CD4-positive, alpha-beta memory T cell (primary cell): ENCODE measurements at places on chromosomes 5 and 9. TPM values are rescaled to one million over a fixed set of nuclear protein-coding genes. Genes with fewer than 3 reads are reported as not detected.
A peak's percentile ranks its signal among the peaks of the same experiment; 100 is the strongest.

- no peaks in the 10 kb centered on the region for H3K27me3 ChIP-seq
- no peak overlapping the region for H3K27ac ChIP-seq
- H3K4me3 ChIP-seq = no peak overlapping the region
- no peaks in the 10 kb centered on the region for H3K36me3 ChIP-seq
These were observed 151.1 kb upstream of the ERCC6L2 start for GRCh38 chr9:95724253-95724991.

- no peaks in the 10 kb centered on the region for H3K27me3 ChIP-seq
- no peak for DNase-seq
- no peak overlapping the region for H3K27ac ChIP-seq
- no peaks in the 10 kb centered on the region for H3K36me3 ChIP-seq
These were observed 11.1 kb upstream of the IFNA5 start for GRCh38 chr9:21316032-21316842.

DNA sequence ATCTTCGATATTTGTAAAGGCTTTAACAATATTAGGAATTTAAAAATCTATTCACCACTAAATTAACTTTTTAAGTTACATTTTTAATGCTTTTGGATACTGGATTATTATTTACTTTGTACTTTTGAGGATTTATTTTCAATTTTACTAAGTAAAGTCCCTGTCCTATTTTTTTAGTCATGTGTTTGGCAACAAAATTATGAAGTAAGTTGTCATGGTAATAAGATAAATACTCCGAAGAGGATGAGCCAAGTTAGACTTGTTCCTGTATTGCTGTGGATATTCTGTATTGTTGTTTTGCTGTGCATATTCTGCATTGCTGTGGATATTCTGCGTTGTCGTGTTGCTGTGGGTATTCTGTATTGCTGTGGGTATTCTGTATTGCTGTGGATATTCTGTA, 210.1 kb downstream of the MTRR start:
- DNase-seq = no peak
- no peak overlapping the region for H3K27ac ChIP-seq
- H3K36me3 ChIP-seq = no peaks in the 10 kb centered on the region
- H3K4me3 ChIP-seq = no peak overlapping the region

CDH9 gene
- total RNA-seq = not detected

INSL6 gene
- total RNA-seq = not detected

DNA sequence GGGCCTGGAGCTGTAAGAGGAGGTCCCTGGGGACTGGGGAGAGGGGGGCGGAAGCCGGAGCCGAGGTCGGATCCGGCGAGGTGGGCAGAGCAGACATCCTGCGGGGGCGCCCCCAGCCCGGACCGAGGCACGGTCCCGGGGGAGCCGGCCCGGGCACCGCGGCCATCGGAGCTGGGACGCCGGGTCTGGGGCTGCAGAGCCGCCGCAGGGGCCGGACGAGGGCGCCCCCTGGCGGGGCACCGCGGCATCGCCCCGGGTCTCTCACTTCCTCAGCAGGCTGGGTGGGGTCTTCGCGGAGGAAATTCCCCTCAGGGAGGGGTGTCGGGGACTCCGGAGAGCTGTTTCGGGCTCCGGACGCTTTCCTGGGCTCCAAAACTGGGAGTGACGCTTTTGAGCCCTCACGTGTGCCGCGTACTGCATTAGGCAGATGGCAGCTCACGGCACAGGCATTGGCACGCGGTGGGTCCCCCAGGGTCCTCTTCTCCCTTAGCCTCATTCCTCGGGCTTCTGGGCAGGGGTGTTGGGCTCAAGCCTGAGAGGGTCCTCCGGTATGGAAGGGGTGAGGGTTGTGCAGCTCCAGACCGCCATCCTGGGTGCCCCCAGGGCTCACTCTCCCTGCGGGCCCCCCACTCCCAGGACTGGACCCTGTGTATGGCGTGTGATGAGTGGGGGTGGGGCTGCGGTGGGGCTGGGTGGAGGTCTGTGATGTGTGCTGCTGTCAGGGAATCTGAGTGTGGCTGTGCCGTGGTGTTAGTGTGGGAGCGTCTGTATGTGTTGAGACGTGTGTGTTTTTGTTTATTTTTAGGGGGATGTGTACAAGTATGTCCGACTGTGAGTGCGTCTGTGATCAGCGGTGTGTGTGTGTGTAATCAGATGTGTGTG, 29.6 kb downstream of the LHX2 start:
- H3K4me1 ChIP-seq = peaks cover 6% of the 10 kb centered on the region
- H3K36me3 ChIP-seq = no peaks in the 10 kb centered on the region
- H3K27ac ChIP-seq = no peak overlapping the region
- no peak overlapping the region for H3K4me3 ChIP-seq

SPATA31D4 gene
- total RNA-seq = not detected

CKMT2 gene
- not detected for total RNA-seq

DNA sequence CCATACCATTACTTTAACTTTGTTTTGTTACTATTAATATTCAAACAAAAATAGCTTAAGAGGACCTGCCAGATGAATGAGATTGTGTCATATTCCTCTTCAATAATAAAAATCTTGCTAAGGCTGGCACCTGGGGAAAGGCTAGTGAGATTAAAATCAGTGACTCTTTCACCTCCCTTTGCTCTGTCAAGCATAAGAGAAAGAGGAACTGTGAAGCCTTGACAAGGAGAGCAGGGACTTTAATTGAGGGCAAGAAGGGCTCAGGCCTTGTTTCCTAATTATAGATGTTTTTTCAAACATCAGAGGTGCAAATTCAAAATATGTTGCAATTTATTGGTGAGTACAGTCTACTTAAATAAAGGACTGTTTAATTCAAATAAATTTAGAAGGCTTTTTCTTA, 91.7 kb downstream of the SPATA31D1 start:
- no peaks in the 10 kb centered on the region for H3K4me1 ChIP-seq
- no peak overlapping the region for H3K27ac ChIP-seq
- no peaks in the 10 kb centered on the region for H3K36me3 ChIP-seq
- no peaks in the 10 kb centered on the region for H3K27me3 ChIP-seq
- DNase-seq = no peak
- H3K4me3 ChIP-seq = no peak overlapping the region

- no peak for DNase-seq
- H3K4me1 ChIP-seq = no peaks in the 10 kb centered on the region
- no peaks in the 10 kb centered on the region for H3K27me3 ChIP-seq
- H3K36me3 ChIP-seq = no peaks in the 10 kb centered on the region
These were observed 155.2 kb downstream of the MEF2C start for GRCh38 chr5:88727705-88728313.

ESM1 gene
- 1.5 TPM for total RNA-seq

GRCh38 chr9:127664324-127664677, 42.5 kb upstream of the CFAP157 start:
- no peak overlapping the region for H3K27ac ChIP-seq
- no peaks in the 10 kb centered on the region for H3K27me3 ChIP-seq
- no peaks in the 10 kb centered on the region for H3K4me1 ChIP-seq
- no peaks in the 10 kb centered on the region for H3K36me3 ChIP-seq

MRRF gene
- 26.8 TPM for total RNA-seq

- no peaks in the 10 kb centered on the region for H3K27me3 ChIP-seq
- peaks cover 23% of the 10 kb centered on the region for H3K4me1 ChIP-seq
- H3K4me3 ChIP-seq = no peak overlapping the region
- no peak overlapping the region for H3K27ac ChIP-seq
These were observed 1.1 kb downstream of the SPEF2 start for GRCh38 chr5:35618781-35619180.

- peak overlapping the region; percentile 44 for H3K4me3 ChIP-seq
- peak overlapping the region; percentile 7 for H3K27ac ChIP-seq
- DNase-seq = peak; percentile 55
- H3K4me1 ChIP-seq = peaks cover 34% of the 10 kb centered on the region
These were observed 81.9 kb upstream of the FREM1 start for GRCh38 chr9:14992081-14992480.

DNA sequence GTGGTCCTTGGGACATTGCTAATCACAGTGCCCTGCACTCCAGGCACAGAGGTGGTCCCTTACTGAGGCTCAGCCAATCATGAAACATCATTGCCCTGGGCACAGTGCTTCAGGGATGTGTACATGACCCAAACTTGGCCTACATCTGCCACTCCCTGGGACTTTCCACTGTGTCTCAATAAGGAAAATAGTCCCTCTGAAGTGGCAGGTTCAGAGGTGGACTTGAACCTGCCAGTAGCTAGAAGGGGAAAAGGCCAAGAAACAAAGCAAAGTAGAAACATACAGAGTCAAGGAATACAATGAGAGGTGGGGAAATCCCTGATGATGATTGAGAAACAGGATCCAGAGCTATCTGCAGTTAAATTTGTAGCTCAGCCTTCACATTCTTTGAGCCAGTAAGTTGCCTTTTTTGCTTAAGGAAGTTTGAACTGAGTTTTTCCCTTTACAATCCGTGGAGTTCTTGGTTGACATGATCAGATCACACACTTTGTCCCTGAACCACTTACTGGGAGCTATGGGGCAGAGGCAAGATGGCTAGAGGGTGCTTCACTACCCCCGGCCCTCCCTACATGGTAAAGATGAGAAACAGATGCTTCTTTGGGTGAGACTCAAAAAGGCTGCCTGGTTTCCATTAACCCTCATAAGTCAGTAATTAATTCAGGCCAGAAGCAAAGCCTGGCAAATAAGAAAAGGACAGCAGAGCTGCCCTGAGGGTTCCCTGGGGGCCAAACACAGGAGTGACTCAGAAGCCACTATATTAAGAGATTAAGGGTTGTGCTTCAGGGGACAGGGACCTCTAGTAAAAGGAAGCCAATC, 57.6 kb downstream of the SH3TC2 start:
- H3K27me3 ChIP-seq = no peaks in the 10 kb centered on the region
- no peaks in the 10 kb centered on the region for H3K4me1 ChIP-seq
- DNase-seq = no peak
- H3K36me3 ChIP-seq = no peaks in the 10 kb centered on the region
- no peak overlapping the region for H3K27ac ChIP-seq
- H3K4me3 ChIP-seq = no peak overlapping the region

DNA sequence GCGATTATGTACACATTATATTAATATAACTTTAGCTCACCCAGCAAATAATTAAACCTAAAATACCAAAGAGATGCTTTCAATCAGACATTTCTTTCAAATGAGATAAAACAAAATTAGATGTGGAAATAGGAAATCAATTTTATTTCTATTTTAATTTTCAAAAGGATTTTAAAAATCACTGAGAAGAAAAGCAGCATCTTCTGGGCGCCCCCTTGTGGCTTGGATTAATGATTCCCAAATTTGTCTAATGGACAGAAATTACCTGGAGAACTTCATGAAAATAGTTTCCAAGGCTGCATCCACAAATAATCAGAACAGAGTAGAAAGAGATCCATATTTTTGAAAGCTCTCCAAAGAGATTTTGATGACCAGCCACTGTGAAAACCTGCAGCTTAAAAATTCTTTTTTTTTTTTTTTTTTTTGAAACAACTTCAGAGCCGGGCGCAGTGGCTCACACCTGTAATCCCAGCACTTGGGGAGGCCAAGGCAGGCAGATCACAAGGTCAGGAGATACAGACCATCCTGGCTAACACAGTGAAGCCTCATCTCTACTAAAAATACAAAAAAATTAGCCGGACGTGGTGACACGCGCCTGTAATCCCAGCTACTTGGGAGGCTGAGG, 50.9 kb upstream of the CEMIP2 start:
- no peak overlapping the region for H3K4me3 ChIP-seq
- H3K36me3 ChIP-seq = no peaks in the 10 kb centered on the region
- H3K27me3 ChIP-seq = no peaks in the 10 kb centered on the region
- no peaks in the 10 kb centered on the region for H3K4me1 ChIP-seq

GRCh38 chr5:179422213-179422855, 77.1 kb upstream of the ADAMTS2 start:
- no peak overlapping the region for H3K4me3 ChIP-seq
- H3K27me3 ChIP-seq = no peaks in the 10 kb centered on the region
- no peak overlapping the region for H3K27ac ChIP-seq
- no peaks in the 10 kb centered on the region for H3K36me3 ChIP-seq
- no peak for DNase-seq

S1PR3 gene
- not detected for total RNA-seq

- no peaks in the 10 kb centered on the region for H3K36me3 ChIP-seq
- no peak for DNase-seq
- no peak overlapping the region for H3K27ac ChIP-seq
- no peak overlapping the region for H3K4me3 ChIP-seq
These were observed 1069.1 kb upstream of the DMAC1 start for GRCh38 chr9:8868632-8869031.

- H3K4me1 ChIP-seq = no peaks in the 10 kb centered on the region
- H3K27ac ChIP-seq = no peak overlapping the region
These were observed 37.4 kb upstream of the RUSC2 start for GRCh38 chr9:35452481-35452880.

- peaks cover 13% of the 10 kb centered on the region for H3K4me1 ChIP-seq
- no peaks in the 10 kb centered on the region for H3K36me3 ChIP-seq
- DNase-seq = no peak
- H3K27ac ChIP-seq = no peak overlapping the region
- H3K27me3 ChIP-seq = no peaks in the 10 kb centered on the region
These were observed 15.3 kb upstream of the RNF130 start for GRCh38 chr5:180086816-180087399.

DNA sequence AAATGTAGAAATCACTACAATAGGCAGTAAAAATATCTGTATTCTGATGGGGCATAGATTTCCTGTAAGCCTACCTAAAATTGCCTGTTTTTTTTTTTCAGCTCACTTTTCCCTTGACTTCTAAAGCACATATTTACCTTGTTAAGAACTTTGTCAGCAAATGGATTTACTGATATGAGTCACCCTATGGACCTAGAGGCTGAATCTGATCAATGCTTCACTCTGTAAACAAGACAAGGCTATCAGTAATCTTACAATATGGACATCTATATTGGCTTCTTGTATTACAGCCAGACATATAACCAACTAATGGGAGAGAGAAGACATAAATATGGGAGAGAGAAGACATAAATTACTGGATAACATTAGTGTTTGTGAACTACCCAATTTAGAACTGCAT, 792.7 kb upstream of the CHD1 start:
- H3K4me1 ChIP-seq = no peaks in the 10 kb centered on the region
- no peaks in the 10 kb centered on the region for H3K27me3 ChIP-seq
- no peak for DNase-seq
- H3K4me3 ChIP-seq = no peak overlapping the region

COL15A1 gene
- total RNA-seq = not detected

DNA sequence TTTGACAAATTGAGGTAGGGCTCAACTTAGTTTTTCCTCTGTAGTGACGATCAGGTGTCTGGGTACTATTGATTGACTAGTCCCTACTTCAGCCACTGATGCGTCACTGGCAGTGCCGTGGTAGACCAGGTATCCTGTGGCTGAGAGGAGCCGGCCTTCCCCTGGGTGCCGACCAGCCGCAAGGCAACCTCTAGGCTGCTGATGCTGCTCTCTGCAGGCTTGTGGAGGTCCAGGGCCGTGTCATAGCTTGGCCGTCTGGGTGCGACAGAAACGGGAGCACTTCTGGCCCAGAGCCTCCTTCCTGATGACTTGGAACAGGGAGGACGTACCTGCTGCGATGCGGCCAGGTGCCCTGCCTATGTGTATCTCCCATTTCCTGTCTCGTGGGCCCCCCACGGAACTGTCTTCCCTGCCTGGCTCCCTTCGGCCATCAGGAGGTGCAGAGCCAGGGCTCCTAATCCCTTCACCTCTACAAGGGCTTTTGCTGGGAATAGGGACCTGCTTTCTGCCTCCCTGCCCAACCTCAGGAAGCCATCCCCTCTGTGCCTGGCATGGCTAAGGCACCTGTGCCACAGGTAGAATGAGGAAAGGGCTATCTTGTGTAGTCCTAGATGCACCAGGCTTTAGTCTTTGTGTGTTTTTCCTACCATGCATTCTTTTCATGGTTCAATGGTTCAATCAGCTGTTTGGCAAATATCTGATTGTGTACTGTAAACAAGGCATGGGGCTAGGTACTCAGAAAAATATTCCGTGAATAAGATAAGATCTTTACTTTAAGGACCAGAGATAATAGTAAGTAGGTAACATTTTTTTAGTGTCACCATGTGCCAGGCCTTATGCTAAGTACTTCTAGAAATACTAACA, 44.6 kb downstream of the MVB12B start:
- H3K4me1 ChIP-seq = no peaks in the 10 kb centered on the region
- no peaks in the 10 kb centered on the region for H3K36me3 ChIP-seq
- no peak overlapping the region for H3K27ac ChIP-seq
- DNase-seq = no peak
